Smooth muscle cell of the brain vasculature (primary cell): ENCODE measurements at places on chromosomes 3 and 15.

DNA sequence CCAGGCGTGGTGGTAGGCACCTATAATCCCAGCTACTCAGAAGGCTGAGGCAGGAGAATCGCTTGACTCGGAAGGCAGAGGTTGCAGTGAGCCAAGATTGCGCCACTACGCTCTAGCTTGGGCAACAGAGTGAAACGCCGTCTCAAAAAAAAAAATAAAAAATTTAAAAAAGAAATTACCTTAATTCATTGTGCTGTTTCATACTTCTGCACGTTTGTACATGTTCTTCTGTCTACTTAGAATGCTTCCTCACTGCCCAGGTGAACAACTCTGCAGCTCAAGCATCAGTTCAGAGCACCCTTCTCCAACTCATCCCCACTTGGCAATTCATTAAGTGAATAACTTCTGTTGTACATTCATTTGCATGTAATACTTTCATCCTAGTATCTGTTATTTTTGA, 14.0 kb downstream of the CAPN7 start:
- no peak for DNase-seq

DNA sequence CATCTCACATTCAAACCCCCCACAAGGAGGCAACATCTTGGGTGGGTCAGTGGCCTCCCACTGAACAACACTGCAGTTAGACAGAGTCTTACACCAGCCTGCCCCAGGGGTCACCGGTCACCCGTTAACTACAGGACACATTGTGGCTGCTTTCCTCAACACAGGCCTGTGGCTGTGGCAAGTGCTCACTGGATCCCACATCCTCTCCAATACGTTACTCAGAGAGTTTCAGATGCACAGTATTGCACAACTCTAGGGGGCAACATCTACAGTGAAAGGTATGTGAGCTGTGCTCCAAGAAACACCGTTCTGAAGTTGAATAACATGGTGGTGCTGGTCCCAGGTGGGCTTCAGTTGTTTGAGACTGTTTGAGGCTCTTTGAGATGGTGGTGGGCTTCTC, 41.0 kb downstream of the CTDSPL start:
- no peak for DNase-seq

GRCh38 chr15:55234104-55234799, 37.5 kb upstream of the RSL24D1 start:
- DNase-seq, result no peak

GRCh38 chr3:185503521-185503920, 4.7 kb upstream of the TMEM41A start:
- no peak for DNase-seq

GRCh38 chr3:52670621-52671521, 14.8 kb downstream of the PBRM1 start:
- peak; percentile 94 for DNase-seq

DNA sequence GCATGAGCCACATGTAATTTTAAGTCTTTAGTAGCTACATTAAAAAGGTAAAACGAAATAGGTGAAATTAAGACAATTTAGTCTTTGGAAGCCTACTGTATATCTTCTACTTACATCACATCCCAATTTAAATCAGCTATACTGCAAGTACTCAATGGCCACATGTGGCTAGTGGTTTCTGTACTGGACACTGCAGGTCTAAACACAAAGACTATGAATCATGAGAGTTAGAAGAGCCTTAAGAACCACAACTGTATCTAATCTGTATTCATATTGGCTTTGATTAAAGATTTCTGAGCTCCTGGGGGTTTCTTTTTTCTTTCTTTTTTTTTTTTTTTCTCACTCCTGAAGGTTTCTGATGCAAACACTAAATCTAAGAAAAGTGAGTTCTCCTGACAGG, 2.3 kb upstream of the EIF1B start:
- DNase-seq, result no peak

DNA sequence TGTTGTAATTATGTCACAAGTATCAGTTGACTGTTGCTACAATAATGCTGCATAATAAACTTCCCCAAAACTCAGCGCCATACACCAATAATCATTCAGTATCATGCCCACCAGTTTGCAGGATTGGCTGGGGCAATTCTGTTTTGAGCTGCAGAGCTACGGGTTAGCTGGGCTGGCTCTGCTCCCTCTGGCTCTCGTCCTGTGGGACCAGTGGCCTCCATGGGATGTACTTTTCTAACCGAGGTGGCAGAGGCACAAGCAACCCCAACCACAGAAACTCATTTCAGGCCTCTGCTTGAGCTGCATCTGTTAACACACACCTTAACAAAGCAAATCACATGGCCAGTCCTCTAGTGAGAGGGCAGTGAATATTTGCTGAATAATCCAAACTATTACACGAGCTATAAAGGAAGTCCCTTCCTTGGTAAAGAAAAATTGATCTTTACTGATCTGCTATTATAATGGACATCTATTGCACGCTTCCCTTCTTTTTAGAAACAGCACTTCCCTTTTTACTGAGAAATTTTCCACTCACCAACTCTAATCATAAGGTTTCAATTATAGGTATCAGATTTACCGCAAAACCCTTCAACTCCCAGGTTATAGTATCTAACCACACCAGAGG, 10.9 kb upstream of the BCL2A1 start:
- no peak for DNase-seq

DNA sequence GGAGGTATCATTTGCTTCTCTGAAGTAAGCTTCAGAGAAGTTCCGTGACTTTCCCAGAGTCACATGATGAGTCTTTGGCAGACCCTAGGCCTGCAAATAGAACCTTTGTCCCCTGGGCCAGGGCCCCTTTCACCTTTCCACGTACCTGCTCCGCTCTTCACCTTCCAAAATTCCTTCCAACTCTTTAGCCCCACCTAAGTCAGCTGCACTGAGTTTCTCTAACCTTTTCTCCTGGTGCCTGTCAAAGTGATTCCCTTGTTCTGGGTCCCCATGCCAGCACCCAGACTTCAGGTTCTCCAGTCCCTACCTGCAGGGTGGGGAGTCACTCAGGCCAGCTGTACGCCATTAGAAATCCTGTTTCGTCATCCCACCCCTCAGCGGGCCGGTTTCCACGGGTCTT, 12.8 kb downstream of the LYZL4 start:
- no peak for DNase-seq

DNA sequence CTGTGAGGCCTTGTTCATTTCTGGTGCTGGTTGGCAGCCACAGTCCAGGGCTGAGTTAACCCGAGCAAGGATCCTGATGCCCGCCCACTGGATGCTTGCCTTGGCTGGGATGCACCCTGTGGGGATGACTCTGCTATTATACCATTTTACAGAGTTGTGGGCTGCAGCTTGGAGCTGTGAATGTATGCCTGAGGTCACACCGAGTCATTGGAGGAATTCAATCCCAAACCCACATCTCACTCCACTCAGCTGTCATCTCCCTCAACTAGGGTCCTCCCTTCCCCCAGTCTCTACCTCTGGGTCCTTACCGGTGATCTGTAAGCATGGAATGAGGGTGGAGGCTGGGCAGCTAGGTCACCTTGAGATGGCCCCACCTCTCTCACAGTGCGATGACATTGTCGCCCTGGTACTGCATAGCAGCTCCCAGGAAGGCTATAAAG, 22.1 kb downstream of the MAPKAPK3 start:
- DNase-seq, result no peak

GRCh38 chr3:69932501-69932900, 67.0 kb upstream of the SAMMSON start:
- no peak for DNase-seq

DNA sequence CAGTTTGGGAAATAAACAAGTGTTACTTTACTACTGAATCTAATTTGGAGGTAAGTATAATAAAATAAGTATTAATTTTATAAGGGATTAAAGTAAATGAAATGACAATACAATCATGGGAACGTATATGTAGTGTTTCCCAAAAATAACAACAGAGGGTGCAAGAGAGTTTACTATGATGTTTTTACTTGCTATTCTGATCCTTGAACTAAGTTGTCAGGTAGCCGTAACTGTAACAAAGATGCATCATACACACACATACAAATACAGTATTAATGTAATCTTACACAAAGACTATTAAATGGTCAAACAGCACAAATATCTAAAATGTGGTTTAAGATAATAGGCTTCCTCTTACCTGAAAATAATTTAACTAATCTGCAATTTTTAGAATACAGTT, 311.4 kb downstream of the TBC1D5 start:
- no peak for DNase-seq

- DNase-seq, result no peak
Measured at GRCh38 chr3:128294999-128295468, 141.8 kb downstream of the EEFSEC start.

DNA sequence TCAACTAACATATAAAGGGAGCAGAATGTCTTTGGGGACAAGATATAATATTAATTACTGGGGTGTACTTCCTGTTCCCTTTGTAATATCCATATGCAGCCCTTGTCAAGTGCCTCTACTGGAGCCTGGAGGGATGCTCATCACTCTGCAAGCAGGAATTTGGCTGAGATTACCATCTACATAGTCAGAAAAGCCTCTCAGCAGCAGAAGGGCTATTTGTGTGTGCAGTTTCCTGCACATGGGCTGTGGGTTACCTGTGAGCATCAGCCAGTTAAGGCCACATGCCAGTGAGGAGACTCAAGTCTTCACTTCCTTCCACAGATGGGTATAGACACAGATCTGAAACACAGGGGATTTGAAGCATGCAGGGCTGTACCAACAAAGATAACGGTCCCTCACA, 278.1 kb upstream of the PLSCR5 start:
- no peak for DNase-seq

DNA sequence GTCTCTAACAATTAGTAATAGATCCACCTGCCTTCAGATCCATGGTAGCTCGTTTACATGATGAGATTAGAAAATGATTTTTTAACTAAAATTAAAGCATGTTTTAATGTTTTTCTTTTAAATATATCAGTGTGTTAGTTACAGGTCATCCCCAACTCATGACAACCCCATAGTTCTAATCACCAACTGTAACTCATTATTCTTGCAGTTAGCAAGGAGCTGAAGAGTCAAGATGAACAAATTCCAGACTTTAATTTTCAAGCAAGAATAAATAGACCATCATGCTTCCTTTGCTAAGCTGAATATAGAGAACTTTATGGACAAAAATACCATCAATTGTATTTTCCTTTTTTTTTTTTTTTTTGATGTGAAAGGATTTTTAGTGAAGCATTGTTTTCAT, 101.1 kb downstream of the TOP2B start:
- no peak for DNase-seq

DNA sequence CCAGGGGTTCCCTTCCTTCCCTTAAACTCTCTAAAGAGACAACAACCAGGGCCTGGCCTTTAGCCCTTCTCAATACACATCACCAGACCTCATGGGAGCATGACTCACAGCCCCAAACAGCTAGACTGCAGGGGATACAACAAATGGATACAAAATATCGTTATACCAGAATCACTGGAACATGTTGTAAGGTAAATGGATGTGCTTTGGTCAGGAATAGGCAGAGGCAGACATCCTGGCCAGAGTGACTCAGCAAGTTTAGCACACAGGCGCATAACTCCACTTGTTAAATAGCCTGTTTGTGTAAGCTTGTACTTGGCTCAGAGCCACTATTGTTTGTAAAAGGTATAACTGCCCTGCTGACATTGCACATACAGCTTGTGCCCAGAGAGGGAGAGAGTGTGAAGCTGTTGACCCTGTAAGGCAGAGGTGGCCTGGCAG, 18.3 kb downstream of the TMED3 start:
- DNase-seq, result peak; percentile 93
